Activated naive CD8-positive, alpha-beta T cell treated with anti-CD3 and anti-CD28 coated beads, Interleukin-2, amount 50 U/mL, for 16 hours (primary cell): ENCODE measurements at places on chromosomes 5 and 9.

GRCh38 chr5:1709171-1709803, 90.3 kb downstream of the MRPL36 start:
- no peak for DNase-seq

DNA sequence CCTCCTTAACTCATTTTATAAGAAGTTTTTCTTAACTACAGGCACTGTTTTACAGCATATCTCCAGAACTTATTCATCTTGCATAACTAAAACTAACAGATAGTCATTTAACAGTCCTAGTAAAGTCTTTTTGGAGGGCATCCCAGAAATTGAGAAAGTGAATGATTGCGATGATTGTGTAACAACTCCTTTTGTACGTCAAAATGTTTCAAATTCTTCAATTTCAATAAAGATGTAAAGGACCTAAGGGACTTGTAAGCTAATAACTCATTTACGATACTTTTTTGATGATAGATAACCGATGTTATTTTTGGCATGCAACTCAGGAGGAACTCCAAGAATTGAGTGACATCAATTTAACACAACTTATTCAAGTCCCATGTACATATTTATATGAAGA, 42.7 kb downstream of the SVEP1 start:
- DNase-seq = no peak

GRCh38 chr5:83406906-83407305, 64.6 kb upstream of the VCAN start:
- no peak for DNase-seq

DNA sequence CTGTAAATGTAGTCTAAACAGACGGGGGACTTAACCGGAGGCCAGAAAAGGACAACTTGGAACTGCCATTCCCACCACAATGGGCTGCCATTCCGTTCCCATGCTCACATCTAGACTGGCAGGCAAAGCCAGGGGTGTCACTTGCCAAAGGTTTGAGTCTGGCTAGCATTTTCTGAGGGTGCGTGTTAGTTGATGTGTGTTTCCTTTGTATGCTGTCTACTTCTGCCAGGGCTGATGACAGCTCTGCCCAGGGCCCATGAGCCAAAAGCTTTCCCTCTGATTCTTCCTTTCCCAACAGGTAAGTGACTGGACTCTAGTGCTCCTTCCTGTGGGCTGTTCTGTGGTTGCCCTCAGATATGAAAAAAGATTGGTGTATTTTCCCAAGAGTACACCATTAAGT, 68.0 kb downstream of the ZNF608 start:
- DNase-seq = no peak

DNA sequence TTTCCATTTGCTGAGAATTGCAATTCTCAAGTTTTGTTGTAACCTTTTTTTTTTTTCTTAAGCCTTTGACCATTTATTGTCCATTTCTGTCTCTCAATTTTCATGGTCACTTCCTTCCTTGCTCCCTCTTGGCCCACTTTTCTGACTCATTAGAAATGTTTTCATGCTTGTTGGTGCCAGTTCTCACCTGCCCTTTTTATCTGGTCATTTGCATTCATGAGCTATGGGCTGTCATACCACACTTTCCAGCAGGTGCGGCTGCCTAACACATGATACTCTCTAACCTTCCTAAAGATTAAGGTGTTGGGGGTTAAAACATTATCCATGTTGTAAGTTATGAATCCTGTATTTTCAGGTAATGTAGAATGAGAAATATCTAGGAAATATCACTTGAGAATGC, 150.5 kb upstream of the TLX3 start:
- no peak for DNase-seq
